ENCODE measurements at places on chromosomes 3 and 15.

- DNase-seq, result no peak
These were observed 138.5 kb upstream of the ANKRD28 start for GRCh38 chr3:15936312-15936711.

DNA sequence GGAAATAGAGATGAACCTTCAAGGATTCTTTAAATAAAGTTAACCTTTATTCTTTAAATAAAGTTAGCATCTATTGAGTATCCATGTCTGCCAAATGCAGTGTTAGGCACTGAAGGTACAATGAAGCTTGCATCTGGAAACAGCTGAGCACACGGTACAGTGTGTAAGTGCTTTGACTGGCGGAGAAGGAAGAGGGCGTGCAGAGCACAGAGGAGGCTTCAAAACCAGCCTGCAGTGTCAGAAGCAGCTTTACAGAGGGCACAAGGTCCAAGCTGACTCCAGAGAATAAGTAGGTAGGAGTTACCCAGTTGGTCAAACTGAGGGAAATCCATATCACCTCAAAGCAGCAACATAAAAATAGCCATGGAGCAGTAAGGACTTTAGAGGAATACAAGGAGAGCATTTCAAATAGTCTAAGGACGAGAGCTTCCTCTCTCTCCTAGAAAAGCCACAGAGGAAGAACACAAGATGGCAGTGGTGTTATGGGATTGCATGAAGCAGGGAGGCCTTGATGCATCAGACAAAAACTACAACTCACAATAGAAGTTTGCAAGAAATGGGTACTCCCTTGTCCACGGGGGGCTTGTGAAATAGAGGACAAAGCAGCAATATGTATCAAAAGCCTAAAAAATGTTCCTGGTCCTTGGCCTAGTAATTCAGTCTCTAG lies 60.3 kb upstream of the PPP2R3A start:
- DNase-seq, result no peak

DNA sequence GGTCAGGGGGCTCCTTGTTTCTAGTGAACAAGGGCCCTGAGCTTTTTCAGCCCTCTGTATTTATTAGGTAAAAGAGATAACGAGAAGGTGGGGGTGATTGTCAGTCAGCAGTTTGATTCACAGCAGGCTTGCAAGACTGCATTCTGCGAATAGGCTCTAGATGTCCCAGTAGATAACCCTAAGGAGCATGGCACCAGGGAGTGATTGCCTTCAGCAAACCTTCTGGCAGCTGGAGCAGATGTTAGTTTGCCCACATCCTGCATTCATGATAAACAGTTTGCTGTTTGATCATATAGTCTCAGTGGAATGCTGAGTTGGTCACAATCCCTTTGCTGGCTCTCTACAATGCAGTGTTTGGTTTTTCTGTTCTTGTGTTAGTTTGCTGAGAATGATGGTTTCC lies 161.3 kb upstream of the GADL1 start:
- no peak for DNase-seq

DNA sequence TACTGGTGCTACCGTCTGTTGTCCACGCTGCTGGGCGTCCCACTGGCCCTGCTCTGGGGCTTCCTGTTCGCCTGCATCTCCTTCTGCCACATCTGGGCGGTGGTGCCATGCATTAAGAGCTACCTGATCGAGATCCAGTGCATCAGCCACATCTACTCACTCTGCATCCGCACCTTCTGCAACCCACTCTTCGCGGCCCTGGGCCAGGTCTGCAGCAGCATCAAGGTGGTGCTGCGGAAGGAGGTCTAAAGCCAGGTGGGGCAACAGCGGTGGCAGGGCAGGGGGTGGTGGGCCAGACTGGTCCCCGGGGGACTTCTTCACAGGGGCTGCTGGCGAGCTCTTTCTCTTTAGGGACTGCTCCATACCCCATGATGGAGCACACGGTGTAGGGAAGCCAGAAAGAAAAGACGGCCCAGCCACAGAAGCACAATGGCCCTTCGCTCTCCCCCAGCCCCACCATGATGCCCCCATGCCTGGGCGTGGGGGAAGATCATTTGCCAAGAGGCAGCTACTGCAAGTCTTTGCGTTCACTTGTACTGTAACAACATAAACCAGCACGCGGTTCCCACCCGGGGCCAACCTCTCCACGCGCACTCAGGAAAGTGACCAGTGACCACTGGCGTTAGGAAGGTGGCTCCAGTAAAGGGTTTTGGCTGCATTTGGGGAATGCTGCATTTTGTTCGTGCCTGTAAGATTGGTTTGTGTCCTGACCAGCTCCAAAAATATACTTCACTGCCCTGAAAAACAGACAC lies 12.2 kb downstream of the CAV3 start:
- DNase-seq, result no peak
